MV-4-11 (cell line): ENCODE measurements at places on chromosomes 12 and 14.

- no peak for DNase-seq
Observed at GRCh38 chr14:104223101-104224041, 85.0 kb downstream of the KIF26A start.

DNA sequence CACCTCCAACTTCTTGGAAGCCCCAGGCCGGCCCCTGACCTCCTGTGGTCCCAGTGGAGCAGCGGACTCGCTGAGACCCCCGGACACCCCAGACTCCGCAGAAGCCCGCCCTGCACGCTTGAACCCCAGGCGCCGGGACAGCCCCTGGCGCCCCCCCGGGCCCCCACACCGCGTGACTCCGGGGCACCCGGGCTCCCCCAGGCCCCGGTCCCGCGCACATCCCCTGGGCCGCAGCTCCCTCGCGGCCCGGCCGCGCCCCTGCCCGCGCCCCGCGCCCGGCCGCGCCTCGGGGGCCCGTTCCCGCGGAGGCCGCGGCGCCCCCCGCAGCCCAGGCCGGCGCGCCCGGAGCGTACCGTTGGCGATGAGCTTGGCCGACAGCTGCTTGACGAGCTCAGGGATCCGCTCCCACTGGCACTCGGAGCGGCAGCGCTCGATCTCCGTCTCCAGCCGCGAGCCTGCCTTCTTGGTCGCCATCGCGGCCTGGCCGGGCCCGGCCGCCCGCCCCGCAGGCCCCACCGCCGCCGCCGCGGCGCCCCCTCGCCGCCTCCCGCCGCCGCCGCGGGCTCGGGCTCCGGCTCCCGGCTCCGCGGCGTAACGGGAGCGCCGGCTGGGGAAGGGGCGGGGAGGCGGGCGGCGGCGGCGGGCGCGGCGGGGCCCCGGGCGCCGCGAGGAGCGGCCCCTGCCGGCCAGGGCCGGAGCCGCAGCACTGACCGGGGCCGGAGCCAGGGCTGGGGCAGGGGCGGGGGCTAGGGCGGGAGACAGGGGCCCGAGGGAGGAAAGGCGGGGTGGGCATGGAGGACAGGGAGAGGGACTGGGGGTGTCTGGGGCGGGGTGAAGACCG is at the start of gene TTC7B:
Gene TTC7B, minus strand, starts transcription at position 609 of the 841 bp plus-strand sequence. Its CDS starts 135 bp downstream, at position 474.
- peak; percentile 8 for DNase-seq

DNA sequence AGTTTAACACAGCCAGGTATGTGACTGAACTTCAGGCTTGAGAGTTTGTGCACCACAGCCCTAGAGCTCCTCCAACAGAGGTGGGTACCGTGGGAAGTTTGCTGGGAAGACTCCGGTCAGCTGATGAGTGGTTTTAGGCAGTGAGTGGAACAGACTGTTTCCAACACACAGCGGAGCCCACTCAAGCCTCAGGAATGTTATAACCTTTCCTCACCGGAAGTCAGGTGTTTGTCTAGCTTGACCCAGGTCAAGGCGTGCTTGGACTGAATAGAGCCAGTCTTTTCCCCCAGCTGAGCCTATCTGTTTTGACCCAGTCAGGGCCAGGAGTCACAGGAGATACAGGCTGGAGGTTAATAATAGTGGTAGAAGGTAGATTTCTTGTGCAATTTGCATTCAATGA is 138.4 kb upstream of the PARP11 start:
- DNase-seq: no peak

DNA sequence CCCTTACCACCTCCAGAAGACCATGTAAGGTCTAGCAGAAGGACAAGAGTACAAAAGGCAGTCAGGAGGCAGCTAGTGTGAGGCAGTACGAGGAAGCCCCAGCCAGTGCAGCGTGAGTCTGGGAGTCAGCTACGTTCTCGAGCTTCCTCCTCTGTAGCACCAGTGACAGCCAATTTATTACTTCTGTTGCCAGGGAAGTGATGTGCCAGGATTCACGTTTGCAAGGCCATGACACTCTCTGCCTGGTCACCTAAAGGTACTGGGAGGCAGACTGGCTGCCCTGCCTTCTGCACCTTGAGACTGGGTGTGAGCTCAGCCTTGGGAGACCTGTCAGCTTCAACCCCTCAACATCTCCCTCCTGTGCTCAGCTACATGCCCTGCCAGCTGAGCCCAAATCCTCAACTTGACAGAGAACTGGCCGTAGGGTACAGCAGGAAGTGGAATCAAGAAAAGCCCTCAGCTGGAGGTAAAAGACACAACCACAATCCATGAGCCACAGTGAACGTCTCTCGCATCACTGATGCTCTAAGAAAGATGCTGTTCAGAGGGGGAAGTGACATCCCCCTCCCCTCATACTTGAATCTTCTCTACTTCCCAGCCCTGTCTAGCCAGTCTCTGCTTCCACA is 182.5 kb upstream of the RGS6 start:
- DNase-seq: peak; percentile 42

DNA sequence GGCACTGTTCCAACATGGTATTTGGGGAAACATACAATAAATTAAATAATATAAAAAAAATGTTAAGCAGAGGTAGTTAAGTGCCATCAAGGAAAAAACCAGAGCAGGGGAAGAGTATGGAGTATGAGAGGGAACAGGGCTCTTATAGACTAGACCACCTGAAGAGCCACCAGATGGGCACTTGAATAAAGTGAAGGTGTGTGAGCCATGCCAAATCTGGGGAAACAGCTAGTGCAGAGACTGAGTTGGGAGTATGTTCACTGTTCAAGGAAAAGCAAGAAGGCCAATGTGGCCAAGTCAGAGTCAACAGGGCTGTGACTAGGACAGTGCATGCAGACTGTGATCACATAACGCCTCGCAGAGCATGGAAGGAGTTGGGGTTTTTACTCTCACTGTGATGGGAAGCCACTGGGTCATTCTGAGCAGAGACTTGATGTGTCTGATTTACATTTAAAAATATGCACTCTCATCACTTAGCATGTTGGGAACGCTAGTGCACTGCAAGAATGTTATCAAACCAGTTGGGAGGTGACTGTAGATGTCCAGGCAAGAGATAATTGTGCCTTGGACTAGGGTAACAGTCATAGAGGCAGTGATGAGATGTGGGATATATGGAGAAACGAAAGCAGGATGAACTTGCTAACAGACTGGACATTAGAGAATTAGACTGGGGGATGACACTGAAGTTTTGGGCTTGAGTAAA is 25.6 kb downstream of the NDUFA12 start:
- DNase-seq: no peak

DNA sequence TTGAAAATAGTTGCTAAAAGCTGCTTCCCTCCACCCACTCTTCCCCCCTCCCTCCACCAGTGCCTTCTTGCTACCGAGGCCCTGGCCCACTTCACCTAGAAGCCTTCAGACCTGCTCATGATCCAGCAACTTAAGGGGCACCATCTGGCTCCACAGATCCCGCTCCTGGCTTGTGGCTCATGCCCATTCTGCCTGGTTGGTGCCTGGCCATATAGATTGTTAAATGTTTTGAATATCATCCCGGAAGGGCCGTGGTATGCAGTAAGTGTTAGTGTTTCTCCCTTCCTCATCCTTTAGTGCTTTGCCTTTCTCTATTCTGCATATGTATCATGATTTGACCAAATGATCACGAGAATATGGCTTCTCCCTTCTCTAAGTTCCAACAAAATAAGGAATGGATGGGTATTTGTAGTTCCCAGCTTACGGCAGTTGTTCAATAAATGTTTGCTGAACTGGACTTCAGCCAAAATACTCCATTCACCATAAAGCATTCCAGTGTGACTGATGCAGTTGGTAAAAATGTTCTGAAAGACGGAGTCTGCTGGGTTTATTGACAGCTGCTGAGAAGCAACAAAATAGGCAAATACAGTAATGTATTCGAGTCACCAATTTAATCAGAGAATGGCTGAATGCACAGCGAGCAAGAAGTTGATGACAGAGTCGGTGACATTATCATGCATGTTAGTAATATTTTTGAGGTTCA is 30.7 kb downstream of the GRIP1 start:
- DNase-seq: no peak

GRCh38 chr12:111192647-111193046 is 176.2 kb downstream of the PHETA1 start:
- no peak for DNase-seq

- no peak for DNase-seq
Observed at GRCh38 chr12:82842480-82842879, 155.8 kb downstream of the TMTC2 start.

- no peak for DNase-seq
Observed at GRCh38 chr12:132629330-132629729, 10.8 kb downstream of the P2RX2 start.

DNA sequence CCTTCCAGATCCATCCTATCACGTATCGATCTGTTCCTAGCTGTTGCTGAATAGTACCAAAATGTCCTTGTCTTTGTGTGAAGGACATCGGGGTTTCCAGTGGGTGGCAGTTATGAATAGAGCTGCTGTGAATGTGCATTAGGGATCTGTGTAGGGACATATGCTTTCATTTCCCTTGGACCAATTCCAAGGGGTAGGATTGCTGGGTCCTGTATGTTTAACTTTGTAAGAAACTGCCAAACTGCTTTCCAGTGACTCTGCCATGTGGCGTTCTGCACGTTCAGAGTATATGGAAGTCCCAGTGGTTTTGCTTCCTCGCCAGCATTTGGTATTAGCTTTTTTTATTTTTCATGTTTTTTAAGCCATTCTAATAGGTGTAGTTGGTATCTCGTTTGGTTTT is 28.6 kb downstream of the PACS2 start:
- peak; percentile 60 for DNase-seq

DNA sequence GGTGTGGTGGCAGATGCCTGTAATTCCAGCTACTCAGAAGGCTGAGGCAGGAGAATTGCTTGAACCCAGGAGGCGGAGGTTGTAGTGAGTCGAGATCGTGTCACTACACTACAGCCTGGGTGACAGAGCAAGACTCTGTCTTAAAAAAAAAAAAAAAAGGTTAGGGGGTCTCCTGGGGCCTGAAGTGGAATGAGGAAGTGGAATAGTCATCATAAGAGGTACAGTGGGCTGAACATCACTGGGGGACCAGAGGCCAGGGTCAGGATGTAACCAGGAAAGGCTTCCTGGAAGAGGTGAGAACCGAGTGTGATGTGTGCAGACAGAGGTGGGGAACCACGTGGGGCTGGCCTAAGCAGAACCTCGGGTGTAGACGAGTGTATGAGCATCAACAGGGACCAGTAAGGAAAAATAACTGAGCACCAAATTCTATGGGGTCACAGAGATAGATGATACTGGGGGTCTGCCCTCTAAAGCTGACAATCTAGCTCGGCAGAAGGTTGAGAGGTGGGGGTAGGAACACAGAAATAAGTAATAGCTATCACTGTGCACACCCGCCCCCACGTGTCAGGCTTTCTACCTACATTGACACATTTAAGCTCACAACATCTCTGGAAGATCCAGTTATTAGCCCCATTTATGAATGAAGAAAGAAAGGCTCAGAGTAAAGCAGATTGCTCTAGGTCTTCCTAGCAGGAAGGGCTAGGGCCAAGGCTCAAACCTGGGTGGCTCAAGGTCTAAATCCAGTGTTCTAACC is 5.0 kb upstream of the COX6A1 start:
- DNase-seq: no peak

DNA sequence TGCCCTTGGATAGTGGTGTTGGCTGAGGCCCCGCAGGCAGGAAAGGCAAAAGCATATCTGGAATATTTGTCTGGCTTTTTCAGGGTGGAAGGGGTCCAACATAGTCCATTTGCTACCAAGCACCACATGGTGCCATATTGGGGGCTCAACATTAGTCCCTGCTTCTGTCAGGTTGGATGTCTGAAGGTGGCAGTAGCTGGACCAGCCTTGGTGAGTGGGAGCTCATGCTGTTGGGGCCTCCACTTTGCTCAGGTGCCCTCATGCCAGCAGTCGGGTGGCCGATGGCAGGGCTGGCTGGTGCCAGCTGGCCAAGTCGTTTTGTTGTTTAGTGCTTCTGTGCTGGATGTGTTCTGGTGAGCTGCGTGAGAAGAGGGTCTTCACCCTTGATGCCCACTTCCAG is 135.3 kb downstream of the PAPOLA start:
- DNase-seq: no peak

DNA sequence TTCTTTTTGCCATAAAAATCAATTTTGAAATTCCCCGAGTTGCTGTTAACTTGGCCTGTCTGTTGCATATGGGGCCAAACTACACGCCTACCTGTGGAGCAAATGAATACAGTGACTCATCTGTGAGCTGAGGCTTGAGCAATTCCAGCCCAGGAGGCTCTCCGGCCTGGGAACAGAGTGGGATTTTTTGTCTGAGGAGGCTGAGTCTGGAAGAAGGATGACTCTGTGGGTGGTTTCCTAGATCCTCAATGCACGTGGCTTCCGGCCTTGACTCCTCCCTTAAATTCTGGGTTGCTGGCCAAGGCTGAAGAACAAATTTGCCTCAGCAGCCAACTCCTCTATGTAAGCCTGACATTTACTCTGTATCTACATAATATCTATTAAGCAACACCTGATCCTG is 124.1 kb downstream of the SSPN start:
- no peak for DNase-seq

DNA sequence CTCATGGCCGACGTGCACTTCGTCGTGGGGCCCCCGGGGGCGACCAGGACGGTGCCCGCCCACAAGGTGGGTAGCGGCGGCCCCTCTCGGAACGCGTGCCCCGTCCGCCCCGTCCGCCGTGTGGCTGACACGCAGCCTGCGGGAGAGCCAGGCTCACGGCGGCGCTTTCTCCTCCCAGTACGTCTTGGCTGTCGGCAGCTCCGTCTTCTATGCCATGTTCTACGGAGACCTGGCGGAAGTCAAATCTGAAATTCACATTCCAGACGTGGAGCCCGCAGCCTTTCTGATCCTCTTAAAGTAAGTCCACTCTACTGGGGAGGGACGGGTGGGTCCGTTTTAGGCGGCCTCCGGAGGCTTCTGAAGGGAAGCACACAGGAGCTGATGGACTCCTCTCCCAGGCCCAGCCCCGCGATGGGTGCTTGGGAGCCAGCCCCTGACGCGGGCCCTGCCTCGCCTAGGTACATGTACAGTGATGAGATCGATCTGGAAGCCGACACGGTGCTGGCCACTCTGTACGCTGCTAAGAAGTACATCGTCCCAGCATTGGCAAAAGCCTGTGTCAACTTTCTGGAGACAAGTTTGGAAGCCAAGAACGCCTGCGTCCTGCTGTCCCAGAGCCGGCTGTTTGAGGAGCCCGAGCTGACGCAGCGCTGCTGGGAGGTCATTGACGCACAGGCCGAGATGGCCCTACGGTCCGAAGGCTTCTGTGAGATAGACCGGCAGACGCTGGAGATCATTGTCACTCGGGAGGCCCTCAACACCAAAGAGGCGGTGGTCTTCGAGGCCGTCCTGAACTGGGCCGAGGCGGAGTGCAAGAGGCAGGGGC is 1.1 kb downstream of the BTBD6 start:
- no peak for DNase-seq

DNA sequence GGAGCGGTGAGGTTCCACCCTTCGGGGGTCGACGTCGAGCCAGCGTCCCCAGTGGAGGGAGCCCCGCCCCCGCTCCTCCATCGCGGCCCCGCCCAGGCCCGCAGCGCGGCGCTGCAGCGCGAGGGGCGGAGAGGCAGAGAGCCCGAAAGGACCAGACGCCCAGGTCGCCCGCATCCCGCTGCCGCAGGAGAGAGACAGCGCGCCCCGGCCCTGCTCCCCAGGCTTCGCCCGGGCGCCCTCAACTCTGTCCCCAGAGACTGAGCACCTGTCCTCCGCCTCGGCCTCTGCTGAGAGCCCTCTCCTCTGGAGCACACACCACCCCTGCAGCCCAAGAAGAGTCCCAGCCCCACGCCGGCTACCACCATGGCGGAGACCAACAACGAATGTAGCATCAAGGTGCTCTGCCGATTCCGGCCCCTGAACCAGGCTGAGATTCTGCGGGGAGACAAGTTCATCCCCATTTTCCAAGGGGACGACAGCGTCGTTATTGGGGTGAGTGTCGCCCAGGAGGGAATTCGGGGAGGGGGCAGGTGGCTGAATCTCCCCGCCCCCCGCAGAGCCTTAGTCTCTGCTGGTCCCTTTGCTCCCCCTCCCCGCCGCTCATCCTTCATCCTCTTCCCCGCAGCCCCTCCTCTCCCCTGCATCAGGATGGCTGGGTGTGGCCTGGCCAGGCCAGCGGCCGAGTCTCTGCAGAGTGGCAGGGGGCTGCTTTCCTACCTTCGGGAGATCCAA is at the start of gene KIF5A:
Gene KIF5A, plus strand, starts transcription at position 136 of the 732 bp plus-strand sequence. Its CDS starts 228 bp downstream, at position 364.
- DNase-seq: no peak
